ENCODE measurements at places on chromosomes 4 and X.

- no peak for DNase-seq
These were observed 74.1 kb downstream of the EVC start for GRCh38 chr4:5784960-5785611.

GRCh38 chrX:30301963-30302362 lies 7.2 kb downstream of the NR0B1 start:
- DNase-seq = no peak

GRCh38 chr4:127007305-127007704 lies 625.5 kb upstream of the INTU start:
- DNase-seq = no peak

- DNase-seq = no peak
These were observed 72.9 kb downstream of the LRP2BP start for GRCh38 chr4:185322803-185323202.

GRCh38 chr4:3013839-3014350 lies 50.5 kb downstream of the GRK4 start:
- DNase-seq = peak; percentile 77

DNA sequence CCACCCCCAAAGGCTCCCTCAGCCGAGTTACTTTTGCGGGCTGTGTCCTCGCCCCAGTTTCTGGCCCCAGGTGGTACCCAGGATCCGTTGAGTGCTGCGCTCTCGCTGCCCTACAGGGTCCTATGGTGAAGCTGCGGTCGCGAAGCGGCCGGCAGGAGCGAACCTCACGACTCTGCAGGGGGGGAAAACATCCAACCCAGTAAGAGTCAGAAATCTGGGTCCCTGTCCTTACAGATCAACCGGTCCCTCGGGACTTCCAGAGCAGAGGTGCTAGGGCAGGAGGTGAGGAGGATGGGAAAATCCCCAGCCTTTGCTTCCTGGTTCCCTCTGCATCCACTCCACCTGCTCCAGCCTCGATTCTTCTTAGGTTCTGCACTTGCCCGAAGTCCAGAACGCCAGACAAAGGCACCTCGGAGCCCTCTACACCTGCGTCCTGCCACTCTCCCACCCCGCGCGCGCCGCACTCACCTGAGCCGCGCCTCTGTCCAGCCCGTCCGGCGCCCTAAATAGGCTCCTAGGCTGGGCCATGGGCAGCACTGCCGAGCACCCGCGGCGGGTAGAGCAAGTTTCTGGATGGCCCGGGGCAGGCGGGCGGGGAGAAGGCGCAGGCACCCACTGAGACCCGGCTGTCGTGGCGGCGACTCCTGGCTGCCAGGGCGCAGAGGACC lies at the start of gene HS3ST1:
Gene HS3ST1, minus strand, starts transcription at position 664 of the 668 bp plus-strand sequence. CDS start 28,889 bp downstream, outside the sequence.
- peak; percentile 61 for DNase-seq

DNA sequence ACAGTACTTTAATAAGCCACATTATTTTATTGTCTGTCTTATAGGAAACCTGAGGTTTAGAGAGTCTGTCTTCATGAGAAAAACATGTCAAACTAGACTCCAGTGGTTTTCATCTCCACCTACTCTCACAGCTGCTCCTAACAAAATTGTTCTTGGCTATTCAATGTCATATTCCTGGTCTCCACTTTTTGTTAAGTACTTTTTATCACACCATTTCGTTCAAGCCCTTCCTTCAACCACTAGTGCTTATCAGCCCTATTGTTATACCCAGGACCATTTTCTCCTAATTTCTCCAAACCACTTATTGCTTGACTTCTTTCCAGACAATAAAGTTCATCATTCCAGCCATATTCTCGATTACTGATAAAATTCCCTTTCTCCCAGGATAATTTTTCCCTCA lies 1674.3 kb upstream of the AGA start:
- no peak for DNase-seq

DNA sequence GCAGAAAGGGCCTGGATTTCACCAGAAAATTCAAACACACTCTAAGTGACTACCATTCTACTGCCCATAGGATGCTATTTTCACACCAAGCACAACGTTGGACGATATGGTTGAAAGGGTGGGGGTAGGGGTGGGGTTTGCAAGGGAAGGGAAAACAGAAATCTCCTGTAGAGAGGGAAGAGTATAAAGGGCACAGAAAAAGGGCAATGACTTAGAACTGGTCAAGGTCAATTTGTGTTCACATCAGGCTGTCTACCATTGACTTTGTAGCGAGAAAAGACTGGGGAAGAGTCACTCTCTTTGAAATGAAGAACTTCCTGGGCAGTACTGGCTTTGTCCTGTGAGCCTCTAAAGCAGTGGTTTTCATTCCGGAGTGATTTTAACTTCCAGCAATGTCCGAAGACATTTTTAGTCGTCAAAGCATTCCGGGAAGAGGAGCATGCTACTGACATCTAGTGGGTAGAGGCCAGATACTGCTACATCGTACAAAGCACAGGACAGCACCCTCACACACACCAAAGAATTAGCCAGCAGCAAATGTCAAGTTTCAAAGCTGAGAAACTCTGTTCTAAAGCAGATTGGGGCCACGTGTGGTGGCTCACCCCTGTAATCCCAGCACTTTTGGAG lies 48.4 kb upstream of the SLC7A3 start:
- peak; percentile 10 for DNase-seq

GRCh38 chrX:118795528-118796280 lies 27.9 kb upstream of the ZCCHC12 start:
- no peak for DNase-seq

DNA sequence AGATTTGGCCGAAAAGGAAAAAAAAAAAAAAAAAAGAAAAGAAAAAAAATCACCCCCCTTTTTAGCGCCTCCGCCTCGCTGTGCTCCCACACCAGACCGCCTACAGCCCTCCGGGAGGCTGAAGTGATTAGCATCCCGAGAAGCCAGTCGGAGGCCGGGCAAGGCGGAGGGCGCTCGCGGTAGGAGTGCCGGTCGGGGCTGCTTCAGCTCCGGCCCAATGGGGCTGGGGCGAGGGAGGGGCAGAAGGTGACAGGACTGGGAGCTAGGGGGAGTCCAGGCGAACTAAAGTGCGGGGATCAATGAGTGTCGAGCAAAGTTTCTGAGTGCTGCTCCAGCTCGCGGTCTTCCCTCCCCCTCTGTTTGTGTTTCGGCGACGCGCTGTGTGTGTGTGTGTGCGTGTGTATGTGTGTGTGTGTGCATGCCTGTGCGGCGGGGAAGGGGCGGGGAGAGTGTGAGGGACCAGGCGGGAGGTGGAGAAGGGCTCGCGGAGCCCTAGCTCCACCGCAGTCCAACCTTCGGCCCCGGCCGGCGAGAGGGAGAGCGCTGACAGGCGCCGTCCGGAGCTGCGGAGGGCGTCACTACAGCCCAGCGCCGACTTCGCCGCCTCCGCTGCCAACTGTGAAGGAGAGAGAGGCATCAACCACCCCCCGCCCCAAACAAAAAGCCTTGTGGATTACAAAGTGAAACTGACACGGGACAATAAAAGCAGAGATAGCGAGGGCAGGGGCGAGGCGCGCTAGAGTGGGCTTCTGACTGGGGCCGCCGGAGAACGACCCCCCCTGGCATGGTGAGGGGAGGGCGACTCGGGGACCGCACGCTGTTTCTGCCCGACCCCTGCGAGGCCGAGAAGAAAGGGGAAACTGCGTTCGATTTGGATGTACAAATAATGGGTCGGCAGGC lies at the start of gene FAT4:
Gene FAT4, plus strand, starts transcription at position 280 of the 900 bp plus-strand sequence. CDS start 1,457 bp downstream, outside the sequence.
- DNase-seq = peak; percentile 36

- DNase-seq = no peak
These were observed 64.7 kb downstream of the NBDY start for GRCh38 chrX:56793521-56794320.

DNA sequence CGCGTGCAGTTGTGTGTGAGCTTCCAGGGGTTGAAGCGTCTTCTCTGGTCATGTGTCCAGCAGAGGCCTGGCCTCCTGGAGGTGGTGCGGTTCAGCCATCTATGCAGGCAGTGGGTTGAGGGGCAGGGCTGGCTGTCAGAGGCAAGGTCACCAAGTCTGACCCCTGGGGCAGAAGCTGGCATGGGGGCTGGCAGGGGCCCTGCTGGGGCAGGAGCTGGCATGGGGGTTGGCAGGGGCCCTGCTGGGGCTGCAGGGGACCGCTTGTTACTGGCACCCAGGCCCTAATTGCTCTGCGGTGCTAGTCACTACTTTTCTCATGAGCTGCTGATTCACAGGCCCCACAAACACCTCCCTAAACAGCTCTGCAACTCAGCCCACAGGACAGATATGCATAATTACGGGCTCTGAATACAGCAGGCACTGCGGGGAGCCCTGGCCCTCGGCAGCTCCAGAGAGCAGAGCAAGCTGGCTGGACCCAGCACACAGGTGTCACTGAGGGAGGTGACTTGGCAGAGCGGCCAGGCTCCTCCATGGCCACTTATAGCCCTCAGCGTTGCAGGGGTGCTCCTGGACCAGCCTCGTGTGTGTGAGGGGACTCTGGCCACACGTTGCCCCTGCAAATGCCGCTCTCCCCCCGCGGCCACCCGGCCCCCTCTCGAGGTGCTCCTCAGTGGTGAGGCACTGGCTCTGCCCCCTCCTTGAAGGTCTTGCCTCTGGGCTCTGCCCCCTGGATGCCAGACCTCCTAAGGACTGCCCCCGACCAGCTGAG lies 32.7 kb downstream of the CPLX1 start:
- DNase-seq = no peak

DNA sequence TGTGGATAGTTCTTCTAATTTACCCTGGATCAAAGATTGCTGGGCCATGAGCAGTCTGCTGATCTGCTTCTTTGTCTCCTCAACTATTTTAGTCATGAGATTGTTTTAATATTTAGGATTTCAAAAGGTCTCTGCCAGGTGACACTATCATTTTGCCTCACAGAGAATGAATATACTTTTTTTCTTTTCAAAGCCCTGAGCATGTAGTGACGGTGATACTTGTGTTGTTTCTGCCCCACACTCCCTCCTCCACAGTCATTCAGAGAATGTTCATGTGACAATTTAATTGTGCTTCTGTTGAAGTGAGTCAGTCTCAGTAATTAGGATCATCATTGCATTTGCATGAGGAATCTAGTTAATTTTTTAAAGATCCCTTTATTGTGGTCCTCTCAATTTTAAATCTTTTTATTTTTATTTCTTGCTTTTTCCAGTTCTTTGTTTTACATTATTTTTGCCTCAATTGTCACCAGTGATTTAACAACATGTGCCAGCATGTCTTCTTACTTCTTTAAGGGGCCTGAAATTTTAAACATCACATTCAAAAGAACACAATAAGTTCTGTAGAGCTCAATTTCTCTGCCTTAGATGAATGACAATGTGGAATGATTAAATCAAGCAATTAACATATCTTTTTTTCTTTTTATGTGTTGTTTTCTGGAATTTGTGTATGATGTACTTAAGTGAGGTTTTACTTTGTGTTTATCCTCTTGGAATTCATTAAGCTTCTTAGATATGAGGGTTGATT lies 12.3 kb downstream of the MMRN1 start:
- no peak for DNase-seq

GRCh38 chrX:38154340-38154739 lies 66.3 kb downstream of the SRPX start:
- peak; percentile 13 for DNase-seq

DNA sequence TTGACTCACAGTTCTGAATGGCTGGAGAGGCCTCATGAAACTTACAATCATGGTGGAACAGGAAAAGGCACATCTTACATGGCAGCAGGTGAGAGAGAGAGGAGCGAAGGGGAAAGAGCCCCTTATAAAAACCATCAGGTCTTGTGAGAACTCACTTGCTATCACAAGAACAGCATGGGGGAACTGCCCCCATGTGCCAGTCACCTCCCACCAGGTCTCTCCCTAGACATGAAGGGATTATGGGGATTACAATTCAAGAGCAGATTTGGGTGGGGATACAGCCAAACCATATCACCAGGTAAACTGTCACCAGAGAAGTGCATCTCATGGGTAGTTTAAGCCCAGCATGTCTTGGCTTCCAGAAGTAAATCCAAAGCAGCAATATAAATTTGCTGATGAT lies 7.5 kb upstream of the SMARCA5 start:
- DNase-seq = no peak

GRCh38 chr4:65007841-65008439 lies 598.7 kb upstream of the TECRL start:
- DNase-seq = peak; percentile 20

DNA sequence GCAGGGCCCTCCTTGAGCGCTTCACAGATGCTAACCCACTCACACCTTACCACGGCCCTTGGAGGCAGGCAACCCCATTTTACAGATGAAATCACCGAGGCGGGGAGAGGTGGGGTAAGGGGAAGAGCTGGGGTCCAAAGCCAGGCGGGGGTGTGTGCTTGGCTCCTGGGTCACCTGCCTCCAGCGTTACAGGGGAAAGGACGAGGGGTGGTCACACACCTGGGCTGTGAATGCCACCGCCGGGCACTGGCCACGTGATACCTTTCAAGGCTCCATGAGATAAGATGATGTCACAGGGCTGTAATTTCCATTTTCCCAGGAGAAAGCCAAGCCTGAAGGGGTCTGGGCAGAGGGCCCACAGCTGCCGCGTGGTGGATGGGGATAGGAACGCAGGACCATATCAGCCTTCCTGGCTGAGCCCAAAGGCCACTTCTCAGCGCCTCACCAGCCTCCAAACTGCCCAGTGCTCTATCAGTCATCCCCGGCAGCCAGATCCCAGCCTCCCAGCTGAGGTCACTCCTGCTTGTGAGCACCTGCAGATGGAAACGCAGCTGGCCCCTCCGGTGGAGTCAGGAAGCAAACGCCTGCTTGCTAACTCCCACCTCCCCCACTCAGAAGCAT lies 62.4 kb upstream of the CRMP1 start:
- DNase-seq = no peak

DNA sequence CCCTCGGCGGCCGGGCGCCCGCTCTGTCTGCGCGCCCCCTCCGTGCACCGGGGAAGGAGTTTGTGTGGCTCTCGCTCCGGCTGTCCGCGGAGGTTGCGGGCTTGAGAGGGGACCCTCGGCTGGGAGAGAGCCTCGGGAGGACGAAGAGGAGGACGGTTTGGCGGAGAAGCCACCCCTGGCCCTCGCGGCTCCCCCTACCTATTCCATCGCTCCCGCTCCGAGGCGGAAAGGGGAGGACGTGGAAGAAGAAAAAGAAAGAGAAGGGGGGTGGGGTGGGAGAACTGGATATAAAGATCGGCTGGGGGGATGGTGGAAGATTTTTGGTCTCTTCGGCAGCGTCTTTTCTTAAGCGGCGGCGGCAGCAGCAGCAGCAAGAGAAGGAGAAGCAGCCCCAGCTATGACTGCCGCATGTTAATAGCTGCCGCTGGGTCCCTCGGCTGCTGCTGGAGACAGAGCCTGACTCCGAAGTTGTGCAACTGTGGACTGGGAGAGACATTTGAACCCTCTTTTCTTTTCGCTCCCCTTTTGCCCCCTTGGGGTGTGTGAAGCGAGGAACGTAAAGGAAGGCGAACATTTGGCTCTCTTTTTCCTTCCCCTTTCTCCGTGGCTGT lies 895 bp downstream of the ADGRL3 start:
- no peak for DNase-seq

GRCh38 chrX:77446908-77447652 lies at the start of gene FGF16:
Gene FGF16, plus strand, starts transcription at chrX:77447389. Its CDS starts 286 bp downstream, at chrX:77447675.
- no peak for DNase-seq

DNA sequence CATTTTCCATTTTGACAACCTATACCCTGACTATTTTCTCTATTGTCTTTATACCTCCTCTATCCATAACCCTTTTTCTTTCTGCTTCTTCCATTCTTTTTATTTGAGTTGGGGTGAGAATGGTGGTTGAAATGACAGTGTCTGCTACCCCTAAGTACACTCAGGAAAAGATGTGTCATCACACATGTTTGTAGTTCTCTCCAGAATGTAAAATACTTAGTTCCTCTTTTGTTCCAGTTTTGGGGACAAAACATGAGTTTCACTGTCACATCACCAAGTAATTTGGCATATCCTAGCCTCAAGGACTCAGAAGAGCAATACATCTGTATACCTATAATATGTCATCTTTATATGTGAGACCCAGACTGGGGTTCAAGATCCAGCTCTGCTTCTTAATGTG lies 90.3 kb downstream of the COMMD8 start:
- no peak for DNase-seq

GRCh38 chrX:101385026-101385684 lies 836 bp downstream of the BTK start:
- no peak for DNase-seq

GRCh38 chrX:2643880-2644279 lies 47.2 kb upstream of the CD99 start:
- no peak for DNase-seq
